Fibroblast of skin of scalp (primary cell): ENCODE measurements at places on chromosomes 2 and 18.

- DNase-seq, result peak; percentile 88
These were observed 121.2 kb downstream of the ZNF521 start for GRCh38 chr18:25230658-25231326.

- DNase-seq, result no peak
These were observed 437.2 kb upstream of the KLHL29 start for GRCh38 chr2:22947741-22948140.

GRCh38 chr18:49476664-49477411 is 10.2 kb downstream of the C18orf32 start:
- DNase-seq, result peak; percentile 62

DNA sequence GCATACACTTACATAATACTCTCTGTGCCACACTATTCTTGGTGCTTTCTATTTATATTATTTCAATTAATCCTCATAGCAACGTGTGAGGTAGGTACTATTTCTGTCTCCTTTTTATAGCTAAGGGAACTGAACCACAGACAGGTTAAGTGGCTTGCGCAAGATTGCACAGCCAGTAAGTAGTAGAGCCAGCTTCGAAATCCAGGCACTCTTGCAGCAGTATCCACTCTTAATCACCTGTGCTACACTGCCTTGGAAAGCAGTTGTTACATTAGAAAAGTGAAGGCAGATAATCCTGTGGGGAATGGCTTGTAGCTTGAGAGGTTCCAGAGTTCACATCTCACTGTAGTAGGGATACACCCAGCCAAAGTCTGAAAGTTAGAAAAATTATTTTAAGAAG is 198.3 kb downstream of the LDLRAD4 start:
- DNase-seq, result no peak

DNA sequence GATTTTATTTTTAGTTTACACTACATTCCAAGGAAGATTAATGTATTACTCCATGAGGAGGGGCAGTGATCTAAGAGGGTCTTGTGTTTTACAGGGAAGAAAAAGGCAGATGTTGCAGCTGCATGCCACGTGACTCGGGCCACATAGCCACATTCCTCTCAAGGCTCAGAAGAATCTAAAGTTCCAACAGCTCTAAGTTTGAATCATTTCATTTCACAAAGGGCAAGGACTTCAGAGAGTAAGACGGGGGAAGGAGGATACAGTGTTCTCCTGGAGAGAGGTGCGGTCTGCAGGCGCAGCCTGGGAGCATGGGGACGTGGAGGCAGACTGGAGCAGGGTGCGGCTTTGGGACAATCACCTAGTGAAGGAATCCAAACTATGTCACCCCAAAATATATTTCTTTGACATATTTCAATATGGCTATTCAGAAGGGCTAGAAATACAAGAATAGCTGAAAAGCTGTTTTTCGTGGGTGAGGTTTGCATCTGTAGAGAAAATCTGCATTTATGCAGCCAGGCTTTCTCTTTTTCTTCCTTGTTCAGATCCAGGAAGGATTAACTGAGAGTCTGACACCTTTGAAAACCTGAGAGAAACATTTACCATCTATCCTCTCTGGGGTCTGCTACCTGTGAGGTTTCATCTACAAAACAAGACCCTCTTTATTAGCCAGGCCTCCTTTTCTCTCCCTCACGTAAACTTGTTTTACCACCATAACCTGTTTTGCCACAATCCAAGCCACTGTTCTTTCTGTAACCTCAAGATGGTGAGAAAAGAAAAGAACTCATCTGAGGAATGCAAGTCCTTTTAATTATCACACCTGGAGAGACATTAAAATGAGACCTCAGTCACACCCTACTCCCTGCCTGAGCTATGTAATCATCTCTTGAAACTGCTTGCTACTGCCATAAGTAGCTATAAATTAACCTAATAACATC is 165.1 kb upstream of the NDUFV2 start:
- peak; percentile 74 for DNase-seq

DNA sequence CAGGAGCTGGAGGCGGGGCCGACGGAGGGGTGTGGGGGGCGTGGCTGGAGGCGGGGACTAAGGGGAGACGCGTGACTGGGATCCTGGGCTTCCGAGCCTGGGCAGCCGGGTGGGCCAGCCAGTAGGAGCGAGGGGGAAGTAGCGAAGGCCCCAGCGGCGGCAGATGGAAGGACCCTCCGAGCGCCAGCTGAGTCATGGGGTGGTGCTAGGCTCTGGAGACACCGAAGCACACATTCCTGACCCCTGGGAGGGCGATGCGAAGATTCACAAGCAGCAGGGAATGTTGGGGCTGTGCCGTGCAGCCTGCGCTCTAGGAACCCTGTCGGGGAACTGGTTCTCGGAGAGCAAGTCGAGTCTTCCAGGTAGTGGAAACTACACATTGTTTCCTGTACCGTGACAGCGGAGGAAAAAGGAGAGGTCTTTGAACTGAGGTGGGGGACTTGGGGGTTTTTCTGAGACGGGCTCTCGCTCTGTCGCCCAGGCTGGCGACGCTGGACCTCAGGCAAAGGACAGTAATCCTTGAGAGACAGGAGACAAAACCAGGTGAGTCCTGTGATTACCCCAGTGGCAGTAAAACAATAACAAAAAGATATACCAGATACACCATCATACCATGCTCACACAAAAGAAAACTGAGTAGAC is 650 bp upstream of the AFG3L2 start:
- DNase-seq, result peak; percentile 99

GRCh38 chr2:33709951-33710350 is 110.9 kb upstream of the FAM98A start:
- no peak for DNase-seq

GRCh38 chr2:181396256-181397123 is 60.7 kb upstream of the ITGA4 start:
- peak; percentile 29 for DNase-seq

GRCh38 chr2:196316050-196316430 is 144.7 kb upstream of the STK17B start:
- peak; percentile 49 for DNase-seq

GRCh38 chr18:48222118-48222517 is 187.1 kb downstream of the ZBTB7C start:
- DNase-seq, result peak; percentile 13
